Stimulated activated CD4-positive, alpha-beta T cell treated with anti-CD3 and anti-CD28 coated beads, Interleukin-15, amount 100 ng/mL, for 48 hours (primary cell): ENCODE measurements at places on chromosomes 13 and 19.
A peak's percentile ranks its signal among the peaks of the same experiment; 100 is the strongest.

GRCh38 chr19:32318884-32319520, 26.4 kb upstream of the ZNF507 start:
- DNase-seq, result no peak

- no peak for DNase-seq
These were observed 54.8 kb downstream of the GATAD2A start for GRCh38 chr19:19460258-19460731.

GRCh38 chr13:111662451-111662850, 342.0 kb downstream of the TEX29 start:
- no peak for DNase-seq

GRCh38 chr13:87712012-87712411, 40.8 kb downstream of the SLITRK5 start:
- no peak for DNase-seq

- DNase-seq, result no peak
These were observed 16.1 kb upstream of the MTIF3 start for GRCh38 chr13:27466513-27466912.

GRCh38 chr13:33626407-33626806, 191.5 kb upstream of the RFC3 start:
- no peak for DNase-seq

GRCh38 chr19:8387688-8388611, 2.2 kb upstream of the RAB11B start:
- no peak for DNase-seq

GRCh38 chr13:110209950-110210603, 96.9 kb downstream of the COL4A1 start:
- DNase-seq, result no peak

- DNase-seq, result peak; percentile 56
These were observed 33.4 kb downstream of the ZNF45 start for GRCh38 chr19:43901395-43902390.

DNA sequence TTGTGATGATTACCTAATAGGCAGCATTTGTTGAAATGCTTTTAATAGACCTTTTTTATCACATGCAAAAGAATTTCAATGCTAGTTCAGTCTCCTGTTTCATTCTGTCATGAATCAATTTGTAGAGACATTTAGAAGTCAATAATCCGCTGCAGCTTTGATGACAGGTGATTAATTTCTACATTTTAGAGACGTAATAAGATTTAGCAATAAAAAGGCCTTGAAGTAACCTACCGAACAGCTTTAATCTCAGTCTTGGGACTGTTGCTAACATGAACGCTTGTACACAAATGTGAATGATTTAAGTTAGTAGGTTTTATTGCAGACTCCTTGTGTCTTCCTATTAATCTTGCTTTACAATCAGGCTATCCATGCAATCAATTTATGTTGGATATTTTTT, 186.5 kb downstream of the MZT1 start:
- no peak for DNase-seq

GRCh38 chr19:13840305-13841085, 36.4 kb upstream of the NANOS3 start:
- no peak for DNase-seq

- no peak for DNase-seq
These were observed 592.9 kb downstream of the KCTD12 start for GRCh38 chr13:76293346-76293745.

- no peak for DNase-seq
These were observed 15.4 kb downstream of the TMEM272 start for GRCh38 chr13:51829568-51829899.

- DNase-seq, result no peak
These were observed 5.1 kb upstream of the TGFBR3L start for GRCh38 chr19:7909471-7910067.

DNA sequence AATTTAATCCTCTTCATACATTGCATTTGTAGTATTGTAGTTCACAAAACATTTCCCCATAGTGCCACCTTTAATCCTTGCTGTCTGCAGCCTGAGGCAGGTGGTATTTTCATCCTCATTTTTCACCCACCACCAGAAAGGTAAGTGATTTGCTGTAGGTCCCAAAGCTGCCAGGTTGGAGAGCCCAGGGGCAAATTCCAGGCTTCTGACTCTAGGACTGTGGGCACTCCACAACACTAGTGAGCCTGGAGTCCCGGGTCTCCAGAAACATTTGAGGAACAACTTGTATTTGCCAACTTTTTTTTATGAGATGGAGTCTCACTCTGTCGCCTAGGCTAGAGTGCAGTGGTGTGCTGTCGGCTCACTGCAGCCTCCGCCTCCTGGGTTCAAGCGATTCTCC, 6.2 kb downstream of the ILF3 start:
- DNase-seq, result no peak

DNA sequence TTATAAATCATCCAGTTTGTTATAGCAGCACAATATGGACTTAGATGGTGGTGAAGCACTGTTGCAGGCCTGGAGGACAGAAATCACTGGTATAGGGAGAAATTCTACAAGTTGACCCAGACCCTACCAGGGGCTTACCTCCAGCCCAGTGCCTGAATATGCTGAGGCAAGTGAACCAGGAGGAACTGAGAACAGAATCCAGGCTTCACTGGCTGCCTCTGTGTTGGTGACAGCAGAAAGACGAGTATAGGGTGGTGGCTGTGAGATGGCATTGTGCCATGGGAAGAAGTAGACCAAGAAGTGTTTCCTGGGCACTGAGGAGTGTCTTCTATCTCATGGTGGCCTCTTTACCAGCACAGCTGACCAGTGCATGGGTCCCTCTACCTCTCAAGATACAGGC, 15.9 kb upstream of the EID2 start:
- no peak for DNase-seq

- peak; percentile 99 for DNase-seq
These were observed at the start of the genes SAFB and SAFB2 for GRCh38 chr19:5622465-5623396. Gene SAFB (plus strand): TSS chr19:5623083. CDS start chr19:5623206, 123 bp downstream. Gene SAFB2 (minus strand): TSS chr19:5622776. CDS start chr19:5622715, 61 bp downstream.

DNA sequence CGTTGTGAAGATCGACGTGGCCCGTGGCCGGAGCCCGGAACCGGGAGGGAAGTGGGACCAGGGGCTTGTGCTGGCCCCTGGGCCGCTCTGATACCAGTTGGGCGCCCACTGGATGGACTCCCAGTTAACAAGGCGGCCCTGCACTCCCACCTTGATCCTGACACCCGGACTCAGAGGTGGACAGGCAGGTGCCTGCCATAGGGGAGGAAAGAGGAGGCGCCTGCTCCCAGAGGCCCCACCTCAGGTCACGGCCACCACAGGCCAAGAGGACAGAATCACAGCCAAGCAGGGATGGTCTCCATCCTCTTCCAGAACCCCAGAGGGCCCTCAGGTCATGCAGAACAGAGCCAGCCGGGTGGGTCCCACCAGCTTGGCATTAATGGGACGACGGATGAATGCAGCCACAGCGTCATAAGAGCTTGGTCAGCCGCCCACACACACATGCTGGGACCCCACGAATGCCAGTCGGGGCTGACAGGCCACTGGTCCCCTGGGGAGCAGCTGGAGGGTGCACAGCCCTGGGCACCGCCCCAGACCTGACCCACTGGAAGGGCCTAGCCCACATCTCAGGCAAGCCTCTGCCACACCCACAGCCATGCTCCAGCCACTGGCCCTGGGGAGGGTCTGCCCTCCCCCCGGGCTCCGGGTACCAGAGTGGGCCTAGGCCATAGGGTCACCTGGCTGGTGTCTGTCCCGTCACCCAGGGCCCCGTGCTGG, 9.6 kb upstream of the KLF16 start:
- DNase-seq, result no peak

DNA sequence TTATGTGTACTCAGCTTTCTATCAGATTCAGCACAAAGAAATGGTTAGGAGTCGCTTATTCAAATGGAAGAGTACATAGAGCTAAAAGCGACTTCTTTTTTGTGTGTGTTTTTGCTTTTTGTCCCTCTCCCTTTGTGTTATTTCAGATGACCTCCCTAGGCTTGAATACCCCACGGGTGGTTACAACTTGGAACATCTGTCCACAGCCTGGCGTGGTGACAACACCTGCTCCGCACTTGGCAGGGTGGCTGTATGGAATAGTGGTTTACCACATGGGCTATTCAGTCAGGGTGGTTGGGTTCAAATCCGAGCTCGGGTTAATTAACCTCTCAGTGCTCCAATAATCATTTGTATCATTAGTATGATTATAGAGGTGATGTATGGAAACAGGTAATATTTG, 151.6 kb upstream of the FREM2 start:
- no peak for DNase-seq

GRCh38 chr13:98280176-98280510, 103.1 kb upstream of the RNF113B start:
- no peak for DNase-seq

GRCh38 chr13:21673539-21673788, 2.6 kb downstream of the FGF9 start:
- DNase-seq, result no peak

DNA sequence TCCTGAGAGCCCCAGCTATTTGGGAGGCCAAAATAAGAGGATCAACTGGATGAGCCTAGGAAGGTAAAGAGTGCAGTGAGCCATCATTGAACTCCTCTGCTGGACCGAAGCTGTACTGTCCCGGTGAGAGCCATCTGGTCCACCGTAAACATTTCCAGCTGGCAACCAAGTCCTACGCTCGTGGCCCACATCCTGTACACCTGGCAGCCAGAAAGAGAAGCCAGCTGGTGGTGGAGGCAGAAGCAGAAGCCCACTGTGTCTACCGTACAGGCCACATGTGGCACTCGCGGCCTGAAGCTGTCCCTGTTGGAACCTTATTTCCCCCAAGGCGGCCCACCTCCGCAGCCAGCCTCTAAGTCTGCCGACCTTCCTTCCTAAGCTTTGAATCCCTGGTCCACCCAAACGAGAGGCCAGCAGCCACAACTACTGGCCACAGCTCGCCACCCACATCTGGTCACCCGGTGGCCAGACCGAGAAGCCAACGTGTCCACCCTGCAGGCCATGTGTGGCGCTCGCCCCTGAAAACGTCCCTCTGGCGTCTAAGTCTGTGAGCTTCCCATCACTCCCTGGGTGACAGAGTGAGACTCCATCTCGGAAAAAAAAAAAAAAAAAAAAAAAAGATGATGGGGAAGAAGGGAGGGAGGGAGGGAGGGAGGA, 14.2 kb upstream of the ZNF91 start:
- no peak for DNase-seq

DNA sequence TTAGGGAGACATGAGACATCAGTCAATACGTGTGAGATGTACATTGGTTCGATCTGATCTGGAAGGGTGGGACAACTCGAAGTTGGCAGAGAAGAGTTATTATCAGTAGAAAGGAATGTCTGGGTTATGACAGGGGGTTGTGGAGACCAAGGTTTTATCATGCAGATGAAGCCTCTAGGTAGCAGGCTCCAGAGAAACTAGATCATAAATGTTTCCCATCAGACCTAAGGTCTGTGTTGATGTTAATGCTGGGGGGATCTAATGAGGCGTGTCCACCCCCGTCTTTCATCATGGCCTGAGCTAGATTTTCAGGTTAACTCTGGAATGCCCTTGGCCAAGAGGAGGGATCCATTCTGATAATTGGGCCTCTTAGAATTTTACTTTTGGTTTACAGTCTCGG, 187.0 kb upstream of the KL start:
- DNase-seq, result no peak
